ENCODE measurements at places on chromosomes 5 and 9. TPM values are rescaled to one million over a fixed set of nuclear protein-coding genes. Genes with fewer than 3 reads are reported as not detected.

SLC36A3 gene
- total RNA-seq: not detected

LCN15 gene
- total RNA-seq: not detected

FRMPD1 gene
- total RNA-seq: not detected

CENPP gene
- 29.1 TPM for total RNA-seq

FBXL7 gene
- total RNA-seq: not detected

ARID3C gene
- not detected for total RNA-seq

HTR1A gene
- not detected for total RNA-seq

PCDHGA10 gene
- not detected for total RNA-seq

PCDHA9 gene
- not detected for total RNA-seq

PDZD2 gene
- total RNA-seq: not detected

GRCh38 chr5:36694351-36694750 lies 87.9 kb downstream of the SLC1A3 start:
- no peak for DNase-seq

- DNase-seq: no peak
Observed at GRCh38 chr5:116982035-116982434, 407.4 kb upstream of the SEMA6A start.

- no peak for DNase-seq
Observed at GRCh38 chr5:6525910-6526309, 77.3 kb downstream of the UBE2QL1 start.

DNA sequence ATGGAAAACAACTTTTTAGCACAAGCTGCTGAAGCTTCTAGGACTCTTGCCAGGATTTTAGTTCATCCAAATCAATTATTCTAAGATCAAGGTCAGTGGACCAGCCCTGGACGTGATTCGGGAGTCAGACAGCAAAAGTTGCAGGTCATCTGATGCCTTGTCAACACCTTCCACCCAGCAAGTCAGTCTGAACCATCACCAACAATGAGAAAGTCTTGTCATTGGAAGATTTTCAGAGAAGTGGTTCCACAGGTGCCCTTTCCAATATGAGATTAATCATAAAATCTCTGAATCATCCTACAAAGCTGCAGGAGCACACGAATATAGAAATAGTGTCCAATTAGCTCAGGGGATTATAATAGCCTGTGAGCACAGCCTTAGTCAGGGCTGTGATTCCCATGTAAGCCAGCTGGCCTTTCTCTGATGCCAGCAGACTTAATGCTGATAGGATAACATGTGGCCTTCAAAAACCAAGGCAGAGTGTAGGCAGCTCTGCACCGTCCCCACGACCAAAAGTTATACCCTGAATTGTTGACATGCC lies 445.0 kb upstream of the TRPC7 start:
- no peak for DNase-seq

GRCh38 chr9:112863214-112863613 lies 27.5 kb downstream of the SLC46A2 start:
- DNase-seq: no peak

GRCh38 chr5:10977011-10977410 lies 216.0 kb upstream of the DAP start:
- no peak for DNase-seq

DNA sequence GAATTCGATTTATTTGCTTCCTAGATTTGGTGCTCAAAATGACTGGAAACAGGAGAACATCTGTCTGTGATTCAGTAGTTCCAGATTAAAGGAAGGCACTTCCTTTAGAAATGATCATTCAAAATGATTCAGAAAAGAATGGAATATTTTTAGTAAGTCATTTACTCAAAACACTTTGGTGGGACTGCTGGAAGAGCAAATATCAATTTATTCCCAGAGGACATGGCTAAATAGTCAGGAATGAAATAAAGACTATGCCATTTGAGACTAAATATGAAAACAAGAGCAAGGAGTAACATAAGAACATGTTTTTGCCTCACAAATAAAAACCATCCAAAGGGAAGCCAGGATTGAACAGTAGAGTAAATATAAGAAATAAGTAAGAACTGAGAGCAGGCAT lies 138.6 kb upstream of the RASA1 start:
- DNase-seq: no peak

GRCh38 chr9:5493679-5494511 lies 16.4 kb upstream of the PDCD1LG2 start:
- no peak for DNase-seq

- DNase-seq: no peak
Observed at GRCh38 chr5:119291877-119292276, 63.9 kb upstream of the TNFAIP8 start.

GRCh38 chr5:140293091-140293848 lies 9.6 kb downstream of the PFDN1 start:
- DNase-seq: no peak

GRCh38 chr9:30410273-30410672 lies 1974.2 kb upstream of the ACO1 start:
- DNase-seq: no peak

DNA sequence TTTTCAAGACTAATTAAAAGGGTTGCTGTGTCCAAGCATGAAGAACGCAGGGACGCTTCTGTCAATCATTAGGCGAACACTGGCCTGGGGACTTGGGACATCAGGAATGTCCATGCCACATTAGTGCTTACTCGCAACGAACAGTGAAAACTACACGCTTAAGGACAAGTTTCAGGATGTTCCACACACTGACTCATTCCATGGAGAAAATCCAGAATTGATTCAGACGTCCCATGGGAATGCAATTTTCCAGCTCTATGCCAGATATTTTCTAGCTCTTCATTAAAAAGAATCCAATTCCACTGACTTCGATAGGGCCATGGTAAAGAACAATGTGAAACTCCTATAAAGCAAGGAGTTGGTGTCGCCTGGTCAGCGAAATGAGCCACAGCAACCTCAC lies 98.2 kb downstream of the CAMSAP1 start:
- DNase-seq: no peak

- no peak for DNase-seq
Observed at GRCh38 chr9:15743512-15743911, 190.7 kb downstream of the CCDC171 start.

GRCh38 chr5:11363631-11364178 lies 540.5 kb downstream of the CTNND2 start:
- DNase-seq: no peak
